ENCODE measurements at places on chromosomes 11 and 22. TPM values are rescaled to one million over a fixed set of nuclear protein-coding genes. Genes with fewer than 3 reads are reported as not detected.

SNX32 gene
- total RNA-seq = 1.6 TPM

OR5B12 gene
- total RNA-seq = not detected

TSSC4 gene
- total RNA-seq = 59.8 TPM

TMEM191B gene
- total RNA-seq = 0.19 TPM

THRSP gene
- not detected for total RNA-seq

DCHS1 gene
- total RNA-seq = 58.5 TPM

CXCR5 gene
- total RNA-seq = not detected

TRIM6 gene
- total RNA-seq = 2.1 TPM

MPZL3 gene
- 10.7 TPM for total RNA-seq

VSIG10L2 gene
- not detected for total RNA-seq

TH gene
- total RNA-seq = under 0.01 TPM

CASP5 gene
- total RNA-seq = not detected

OR8G1 gene
- not detected for total RNA-seq

TLCD5 gene
- total RNA-seq = 6.6 TPM

OR4D5 gene
- total RNA-seq = not detected
